ENCODE measurements at places on chromosomes 6 and 20. TPM values are rescaled to one million over a fixed set of nuclear protein-coding genes. Genes with fewer than 3 reads are reported as not detected.

The DPPA5 gene
- not detected for total RNA-seq

The CGA gene
- not detected for total RNA-seq

GRCh38 chr20:46698788-46699187 is 9.5 kb upstream of the TP53RK start:
- no peak for DNase-seq

DNA sequence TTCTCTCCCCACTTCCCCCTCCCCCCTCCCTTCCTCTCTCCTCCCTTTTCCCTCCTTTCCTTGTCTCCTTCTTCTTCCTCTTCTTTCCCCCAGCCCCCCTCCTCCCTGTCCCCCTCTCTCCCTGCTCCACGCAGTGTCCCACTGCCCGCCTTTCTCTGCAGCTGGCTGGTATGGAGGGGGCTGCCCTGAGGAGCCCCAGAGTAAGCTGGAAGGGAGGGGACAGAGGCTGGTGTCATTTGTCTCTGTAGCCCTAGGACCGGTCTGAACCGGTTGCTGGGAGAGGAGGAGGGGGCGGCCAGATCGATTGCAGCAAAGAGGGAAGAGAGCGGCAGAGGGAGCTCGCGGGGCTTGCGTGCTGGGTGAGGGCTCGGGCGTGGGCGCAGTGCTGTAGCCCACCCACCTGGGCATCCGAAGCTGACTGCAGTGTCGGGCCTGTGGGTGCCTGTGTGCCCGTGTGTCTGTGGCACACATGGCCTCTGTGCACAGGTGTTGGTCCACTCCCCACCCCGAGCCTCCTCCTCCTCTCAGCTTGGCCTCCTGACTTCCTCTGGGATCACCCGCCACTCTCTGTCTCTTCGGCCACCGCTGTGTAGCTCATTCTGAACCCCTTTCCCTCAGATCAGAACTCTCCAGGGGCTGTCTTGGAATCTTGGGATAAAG is 50.6 kb downstream of the SRC start:
- no peak for DNase-seq

DNA sequence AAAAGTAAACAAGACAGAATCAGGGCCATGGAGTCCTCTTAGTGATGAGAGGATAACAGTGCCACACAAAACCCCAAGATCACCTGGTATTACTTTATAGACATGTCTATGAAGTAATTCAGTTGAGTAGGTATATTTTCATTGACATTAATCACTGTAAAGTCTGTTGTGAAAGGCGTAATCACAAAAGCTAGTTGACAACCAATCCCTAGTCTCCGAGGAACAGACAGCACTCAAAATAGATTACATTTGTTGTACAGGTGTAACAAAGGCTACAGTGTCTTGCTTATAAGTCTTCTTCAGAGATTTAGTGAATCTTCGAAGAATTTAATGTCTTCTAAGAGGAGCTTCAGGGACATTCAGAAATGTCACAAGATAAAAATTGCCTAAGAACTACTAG is 120.1 kb downstream of the TMEM200A start:
- no peak for DNase-seq

All from Right ventricle myocardium superior (tissue), 1 donor.